ENCODE measurements at places on chromosomes 12 and 14.

- no peak for DNase-seq
Measured at GRCh38 chr14:91187271-91187670, 57.2 kb downstream of the GPR68 start.

- no peak for DNase-seq
Measured at GRCh38 chr12:105288311-105288996, 42.0 kb upstream of the C12orf75 start.

- DNase-seq = no peak
Measured at GRCh38 chr14:93855737-93856136, 67.5 kb upstream of the PRIMA1 start.

DNA sequence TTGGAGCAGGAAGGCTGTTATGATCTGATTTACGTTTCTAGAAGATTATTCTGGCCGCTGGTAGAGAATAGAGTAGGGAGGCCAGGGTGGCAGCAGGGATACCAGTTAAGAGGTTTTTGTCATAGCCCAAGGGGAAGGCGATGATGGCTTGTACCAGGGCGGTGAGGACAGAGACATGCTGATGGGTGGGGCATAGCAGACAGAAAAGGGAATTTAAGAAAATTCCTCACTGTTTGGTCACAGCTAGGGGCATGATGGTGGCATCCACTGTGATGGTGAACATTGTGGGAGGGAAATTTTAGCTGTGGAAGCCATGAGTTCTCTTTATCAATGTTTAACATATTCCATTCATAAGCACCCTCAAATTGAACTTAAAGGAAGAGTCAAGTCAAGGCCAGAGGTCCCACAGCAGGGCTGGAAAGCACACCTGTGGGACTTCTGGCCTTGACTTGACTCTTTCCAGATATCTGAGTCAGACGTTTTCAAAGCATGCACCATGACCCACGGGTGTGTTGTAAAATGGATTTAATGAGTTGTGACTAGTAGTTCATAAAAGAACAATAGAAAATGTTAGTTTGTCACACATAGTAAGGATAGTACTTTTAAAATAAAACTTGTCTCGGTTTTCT, 134.6 kb downstream of the CHST11 start:
- DNase-seq = no peak

DNA sequence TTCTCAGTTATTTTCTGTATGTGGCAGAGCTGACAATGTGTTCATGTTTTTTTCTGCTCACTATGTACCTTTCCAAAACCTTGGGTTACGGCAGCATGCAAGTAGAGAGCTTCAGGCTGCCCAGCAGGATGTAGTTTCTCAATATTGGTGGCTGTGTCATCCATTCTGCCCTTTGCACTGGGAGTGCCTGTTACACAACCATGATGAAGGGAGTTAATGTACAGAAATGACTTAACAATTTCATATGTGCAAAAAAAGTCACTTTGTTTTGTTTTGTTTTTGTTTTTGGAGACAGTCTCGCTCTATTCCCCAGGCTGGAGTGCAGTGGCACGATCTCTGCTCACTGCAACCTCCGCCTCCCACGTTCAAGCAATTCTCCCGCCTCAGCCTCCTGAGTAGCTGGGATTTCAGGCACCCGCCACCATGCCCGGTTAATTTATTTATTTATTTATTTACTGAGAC, 6.1 kb upstream of the CNIH1 start:
- DNase-seq = no peak

GRCh38 chr12:54378796-54379397, 5.6 kb downstream of the ZNF385A start:
- DNase-seq = no peak

DNA sequence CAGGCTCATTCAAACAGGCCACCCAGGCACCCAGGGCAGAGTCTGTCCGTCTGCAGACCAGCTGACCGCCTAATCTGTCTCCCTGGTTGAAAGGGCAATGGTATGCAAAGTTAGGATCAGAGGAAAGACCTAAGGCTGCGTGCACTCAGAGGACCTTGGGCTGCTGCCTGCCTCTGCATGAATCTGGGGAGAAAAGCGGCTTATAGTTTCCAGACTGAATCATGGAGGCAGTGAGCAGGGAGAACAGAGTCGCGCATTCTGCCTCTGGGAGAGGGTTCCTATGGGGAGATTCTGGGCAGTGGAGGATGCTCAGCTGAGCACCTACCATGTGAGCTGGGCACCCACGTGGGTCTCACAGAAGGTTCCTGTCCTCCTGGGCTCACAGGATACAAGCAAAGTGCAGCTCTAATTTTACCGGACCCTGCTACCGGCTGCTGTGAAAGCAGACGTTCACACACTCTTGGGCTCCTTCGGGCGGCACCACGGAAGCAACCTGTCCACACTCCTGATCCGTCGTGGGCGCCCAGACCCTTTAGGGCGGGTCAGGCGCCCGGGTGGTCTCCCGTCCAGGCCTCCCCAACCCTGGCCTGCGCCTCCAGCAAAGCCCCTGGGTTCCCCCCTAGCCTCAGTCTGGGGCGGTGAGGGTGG, 772 bp downstream of the SCARB1 start:
- peak; percentile 29 for DNase-seq

GRCh38 chr14:44940211-44940610, 21.5 kb downstream of the KLHL28 start:
- no peak for DNase-seq

DNA sequence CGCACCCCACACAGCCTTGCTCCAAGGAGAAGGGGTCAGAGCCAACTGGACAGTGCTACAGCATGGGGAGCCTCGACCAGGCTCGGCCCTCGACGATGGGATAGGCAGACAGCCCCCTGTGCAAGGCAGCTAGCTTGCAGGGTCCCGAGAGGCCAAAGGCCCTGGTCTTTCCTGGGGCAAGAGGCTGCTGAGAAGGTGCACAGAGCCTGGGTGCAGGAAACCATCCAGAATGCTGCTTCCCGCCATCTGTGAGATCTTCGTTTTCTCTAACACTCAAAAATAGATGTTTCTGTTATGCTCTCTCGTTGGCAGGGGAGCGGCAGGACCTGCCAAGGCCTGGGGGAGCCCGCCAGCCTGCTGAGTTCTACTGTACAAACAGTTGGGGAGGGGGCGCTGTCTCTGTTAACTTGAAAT, 168.0 kb upstream of the RTL1 start:
- no peak for DNase-seq

- no peak for DNase-seq
Measured at GRCh38 chr14:67313153-67313552, 46.5 kb downstream of the ATP6V1D start.

- DNase-seq = no peak
Measured at GRCh38 chr14:61375218-61375617, 53.8 kb downstream of the PRKCH start.

DNA sequence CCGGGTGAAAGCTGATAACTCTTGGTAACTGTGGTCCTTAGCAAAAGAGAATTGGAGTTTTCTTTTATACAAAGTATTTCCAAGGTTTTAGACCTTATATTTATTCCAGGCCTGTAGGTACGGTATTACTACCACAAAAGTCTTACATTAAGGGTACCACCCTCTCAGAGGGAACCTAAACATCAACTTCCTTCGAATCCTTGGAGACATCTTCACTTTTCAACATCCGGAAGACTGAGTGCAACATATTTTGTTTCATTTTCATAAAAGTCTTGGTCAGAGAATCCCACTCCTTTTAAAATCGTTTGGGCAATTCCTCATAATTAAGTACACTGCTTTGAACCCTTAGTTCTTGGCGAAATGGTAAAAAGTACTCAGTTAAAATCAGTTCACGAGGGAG, 1.2 kb downstream of the CNOT2 start:
- DNase-seq = no peak

DNA sequence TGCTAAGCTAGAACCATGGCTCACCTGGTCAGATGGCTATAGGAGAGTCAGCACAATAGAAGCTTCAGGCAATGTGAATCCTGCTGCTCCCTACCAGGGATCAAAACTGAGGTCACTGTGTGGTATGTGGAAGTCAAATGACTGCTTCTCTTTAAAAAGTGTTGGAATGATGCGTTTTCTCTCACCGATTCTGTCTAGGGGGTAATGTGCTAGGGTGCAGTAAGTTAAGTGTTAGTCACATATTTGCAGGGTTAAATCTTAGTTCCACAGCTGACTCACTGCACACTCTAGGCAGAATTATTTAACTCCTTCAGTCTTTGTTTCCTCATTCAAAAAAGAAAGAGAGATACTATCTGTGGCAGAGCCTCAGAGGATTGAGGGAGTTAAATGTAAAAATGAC, 696.6 kb downstream of the DIO2 start:
- DNase-seq = peak; percentile 76

DNA sequence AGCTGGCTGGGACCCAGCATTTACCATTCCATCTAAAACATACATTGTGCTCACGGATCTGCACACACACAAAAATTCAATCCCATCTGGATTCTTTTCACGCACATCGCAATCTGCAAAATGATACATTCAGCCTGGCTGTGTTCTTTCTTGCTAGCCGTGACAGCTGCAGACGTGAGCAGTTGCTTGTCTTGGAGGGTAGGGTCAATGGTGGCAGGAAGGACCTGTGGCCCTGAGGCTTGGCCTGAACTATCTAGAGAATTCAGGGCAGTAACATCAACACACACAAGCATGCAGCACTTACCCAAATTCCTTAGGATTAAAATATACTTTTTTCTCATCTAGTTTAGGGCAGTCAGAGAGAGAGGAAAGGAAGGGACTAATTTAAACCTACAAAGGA, 72.0 kb downstream of the DICER1 start:
- DNase-seq = no peak

- DNase-seq = no peak
Measured at GRCh38 chr14:37131205-37131604, 41.2 kb downstream of the SLC25A21 start.

GRCh38 chr14:104693482-104694431, 4.3 kb downstream of the INF2 start:
- DNase-seq = no peak

DNA sequence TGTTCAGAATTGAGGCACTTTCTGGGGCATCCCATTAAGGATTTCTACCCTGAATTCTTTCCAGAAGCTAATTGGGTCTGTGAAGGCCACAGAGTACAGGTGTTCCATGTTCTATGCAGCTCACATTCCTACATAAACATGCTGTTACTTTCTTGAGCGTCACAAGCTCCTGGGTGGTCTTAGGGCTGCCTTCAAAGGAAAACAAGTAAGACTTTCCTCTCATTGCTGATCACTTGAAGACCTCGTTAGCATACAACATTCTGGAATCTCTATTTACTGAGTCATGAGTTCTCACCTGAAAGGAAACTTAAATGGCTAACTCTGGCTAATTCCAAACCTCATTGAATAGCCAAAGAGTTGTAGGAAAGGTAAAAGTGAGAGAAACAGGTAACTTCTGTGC, 63.0 kb upstream of the HMGA2 start:
- DNase-seq = no peak

GRCh38 chr14:95380350-95381042, 60.8 kb upstream of the CLMN start:
- DNase-seq = no peak

- no peak for DNase-seq
Measured at GRCh38 chr12:68285541-68285940, 32.1 kb upstream of the IL22 start.

DNA sequence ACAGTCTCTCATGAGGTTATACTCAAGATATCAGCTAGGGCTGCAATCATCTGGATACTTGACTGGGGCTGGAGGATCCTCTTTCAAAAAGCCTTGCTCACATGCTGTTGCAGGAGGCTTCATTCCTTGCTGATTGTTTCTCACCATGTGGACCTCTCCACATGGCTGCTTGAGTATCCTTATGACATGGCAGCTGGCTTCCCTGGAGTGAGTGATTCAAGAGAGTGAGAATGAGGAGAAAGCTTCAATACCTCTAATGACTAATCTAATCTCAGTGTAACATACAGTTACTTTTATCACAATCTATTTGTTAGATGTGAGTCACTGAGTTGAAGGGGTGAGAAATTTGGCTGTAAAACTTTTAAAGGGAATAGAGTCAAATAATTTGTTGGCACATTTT, 14.4 kb upstream of the SDR39U1 start:
- no peak for DNase-seq

- DNase-seq = no peak
Measured at GRCh38 chr12:46509135-46509534, 136.6 kb upstream of the SLC38A2 start.

DNA sequence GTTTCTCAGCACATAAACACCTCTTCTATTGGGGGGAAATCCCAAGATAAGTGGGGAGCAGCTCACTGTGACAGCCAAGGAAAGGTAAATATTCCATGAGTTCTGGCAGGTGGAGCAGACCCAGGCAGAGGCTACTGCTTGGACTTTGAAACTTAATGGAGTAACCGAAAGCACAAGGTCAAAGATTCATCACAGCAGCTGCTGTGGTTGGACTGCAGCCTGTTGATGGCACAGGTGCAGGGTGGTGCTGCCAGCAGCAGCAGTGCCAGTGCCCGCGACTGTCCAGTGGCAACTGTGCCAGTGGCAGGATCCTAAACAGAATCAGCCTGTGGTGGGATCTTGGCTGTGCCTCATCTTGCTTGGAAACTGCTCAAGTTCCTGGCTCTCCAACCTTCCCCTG, 81.4 kb upstream of the ARID2 start:
- DNase-seq = no peak

DNA sequence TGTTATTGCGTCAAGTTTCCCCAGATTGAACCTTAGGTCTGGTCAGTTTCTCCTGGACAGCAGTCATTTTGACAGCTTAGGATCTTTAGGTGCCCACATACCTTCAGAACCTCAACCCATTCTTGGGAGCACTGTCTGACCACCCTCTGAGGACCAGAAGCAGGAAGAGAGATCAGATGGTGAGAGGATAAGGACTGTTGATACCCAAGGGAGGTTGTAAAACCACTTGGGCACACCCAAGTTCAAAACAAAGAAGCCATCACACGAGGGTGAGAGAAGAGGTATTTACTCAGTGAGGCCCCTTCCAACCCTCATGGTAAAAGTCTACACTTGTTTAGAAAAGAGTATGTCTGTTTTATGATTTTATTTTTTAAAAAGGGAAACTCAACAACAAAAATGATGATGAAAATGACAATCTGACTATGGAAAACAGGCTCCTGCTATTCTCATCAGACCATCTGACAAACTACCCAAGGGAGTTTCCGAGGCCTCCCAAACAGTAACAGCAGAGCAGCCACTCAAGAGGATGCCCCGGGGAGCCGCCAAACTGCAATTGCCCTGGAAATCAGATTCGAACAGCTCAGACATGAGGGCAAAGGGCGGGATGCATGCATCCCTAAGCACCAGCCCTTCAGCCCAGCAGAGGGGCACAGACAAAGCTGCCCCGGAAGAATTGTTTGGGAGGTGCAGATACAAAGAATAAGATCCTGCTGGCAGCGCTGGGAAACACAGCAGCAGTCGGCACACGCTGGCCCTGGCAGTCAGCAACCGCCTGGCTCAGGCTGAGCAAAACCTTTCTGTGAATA, 162.6 kb upstream of the PLEKHG7 start:
- no peak for DNase-seq

DNA sequence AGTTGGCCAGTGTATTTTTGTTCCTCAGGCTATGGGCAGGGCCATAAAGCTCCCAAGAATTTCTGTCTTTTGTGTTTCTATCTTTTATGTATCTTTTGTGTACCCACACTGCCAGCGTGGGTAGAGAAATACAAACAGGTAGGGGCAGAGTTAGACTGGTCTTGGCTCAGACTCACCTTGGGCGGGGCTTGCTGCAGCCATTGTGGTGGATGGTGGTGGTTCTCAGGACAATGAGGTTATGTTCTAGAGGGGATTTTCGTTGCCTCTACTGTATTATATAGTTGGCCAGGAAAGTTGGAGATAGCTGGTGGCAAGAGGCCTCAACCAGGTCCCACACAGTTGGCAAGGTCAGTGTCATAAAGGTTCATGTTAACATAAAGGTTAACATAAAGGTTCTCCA, 977.5 kb upstream of the LRFN5 start:
- DNase-seq = no peak

- DNase-seq = no peak
Measured at GRCh38 chr12:21539797-21540196, 13.7 kb downstream of the SPX start.

GRCh38 chr12:110965574-110965973, 45.2 kb upstream of the MYL2 start:
- DNase-seq = no peak

GRCh38 chr14:48325486-48325885, 650.1 kb upstream of the MDGA2 start:
- DNase-seq = no peak
